ENCODE measurements at places on chromosomes 1 and 21.

GRCh38 chr21:34817821-34818661 lies 149.2 kb downstream of the CLIC6 start:
- no peak for DNase-seq

GRCh38 chr1:173445164-173445563 lies 32.0 kb upstream of the PRDX6 start:
- DNase-seq, result no peak

- DNase-seq, result no peak
These were observed 3.6 kb downstream of the ADPRS start for GRCh38 chr1:36092166-36092797.

DNA sequence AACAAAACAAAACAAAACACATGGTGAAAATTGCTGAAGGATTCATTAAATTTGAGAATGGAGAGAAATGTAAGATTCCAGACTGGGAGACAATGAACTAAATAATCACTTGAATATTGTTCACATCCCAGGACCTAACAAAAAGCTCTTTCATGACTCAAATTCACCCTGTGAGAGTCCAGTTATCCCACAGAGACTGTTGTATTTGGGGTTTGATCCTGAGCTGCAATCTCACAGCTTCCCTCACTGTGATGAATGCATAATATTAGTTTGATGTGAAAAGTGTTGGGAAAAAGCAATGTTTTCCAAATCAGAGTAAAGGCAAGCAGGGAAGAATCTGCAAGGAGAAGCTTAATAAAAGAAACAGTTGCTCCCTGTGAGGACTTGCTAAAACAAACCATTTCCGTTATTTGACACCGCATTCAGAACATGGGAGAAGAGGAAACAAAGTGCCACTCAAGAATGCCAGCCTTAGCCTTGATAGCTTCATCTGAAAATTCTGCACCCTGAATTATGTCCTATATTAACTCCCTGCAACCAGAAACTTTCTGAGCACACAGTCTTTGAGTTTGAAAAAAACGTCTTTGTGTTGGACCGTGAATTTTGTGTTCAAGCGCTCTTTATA lies 208.8 kb downstream of the DAB1 start:
- no peak for DNase-seq

- no peak for DNase-seq
These were observed 197.4 kb upstream of the GALNT2 start for GRCh38 chr1:229869687-229870086.

GRCh38 chr1:183082650-183083049 lies 59.4 kb downstream of the LAMC1 start:
- no peak for DNase-seq

GRCh38 chr1:224328644-224329043 lies 1.3 kb downstream of the NVL start:
- DNase-seq, result no peak

DNA sequence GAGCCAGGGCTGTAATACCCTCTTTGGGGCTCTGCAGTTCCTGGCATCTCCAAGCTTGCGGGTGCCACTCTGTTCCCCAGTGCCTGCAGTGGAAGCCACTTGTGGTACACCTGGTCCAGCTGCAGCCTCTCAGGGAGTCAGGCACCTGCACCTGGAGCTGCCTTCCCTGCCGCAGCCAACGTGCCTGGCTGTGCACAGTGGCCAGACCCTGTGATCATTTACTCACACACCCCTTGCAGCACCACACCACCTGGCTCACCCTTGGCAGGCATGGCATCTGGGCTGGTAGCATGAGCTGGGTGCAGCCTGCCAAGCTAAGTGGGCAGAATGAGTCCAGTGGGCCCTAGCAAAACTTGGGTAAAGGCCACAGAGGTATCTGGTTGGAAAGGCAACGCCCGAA lies 51.1 kb upstream of the NTPCR start:
- no peak for DNase-seq

DNA sequence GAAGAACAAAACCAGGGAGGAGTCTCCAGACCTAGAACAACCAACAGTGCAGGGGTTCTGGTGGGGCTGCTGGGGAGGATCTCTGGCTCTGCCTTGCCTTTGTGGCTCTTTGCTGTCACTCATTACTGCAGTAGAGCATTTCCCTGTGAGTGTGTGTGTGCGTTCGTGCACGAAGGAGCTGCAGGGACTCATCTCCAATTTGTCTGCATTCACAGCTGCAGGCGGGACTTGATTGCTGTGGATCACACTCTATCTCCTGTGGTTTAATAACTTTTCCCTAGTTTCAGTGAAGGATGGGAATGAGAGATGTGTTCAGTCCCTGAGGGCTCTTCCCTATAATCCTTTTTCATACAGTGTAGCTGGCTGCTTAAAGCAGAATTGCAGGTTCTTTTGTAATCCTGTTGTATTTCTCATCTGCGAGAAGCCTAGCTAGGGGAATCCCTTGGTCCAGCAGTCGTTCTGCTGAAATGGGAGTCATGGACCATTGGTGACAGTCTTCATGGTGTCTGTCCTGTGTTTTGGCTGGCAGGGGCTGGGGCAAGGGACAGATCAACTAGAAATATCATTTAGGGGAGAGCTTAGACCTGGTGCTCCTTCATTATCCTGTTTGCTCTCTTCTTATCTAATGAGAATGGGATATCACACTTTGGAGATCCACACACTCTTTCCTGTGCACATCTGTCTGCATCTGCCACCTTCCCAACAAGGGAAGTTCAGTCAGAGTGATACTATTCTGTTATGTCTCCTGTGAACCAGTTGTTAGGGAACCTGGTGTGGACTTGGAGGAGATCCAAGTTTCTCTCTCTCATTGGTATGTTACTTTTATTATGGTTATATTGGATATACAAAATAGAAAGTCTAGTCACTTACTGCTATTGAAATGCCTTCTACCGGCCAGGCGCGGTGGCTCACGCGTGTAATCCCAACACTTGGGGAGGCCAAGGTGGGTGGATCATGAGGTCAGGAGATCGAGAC lies 3.0 kb downstream of the PCP4L1 start:
- DNase-seq, result no peak

- DNase-seq, result no peak
These were observed 8.7 kb upstream of the SLC25A24 start for GRCh38 chr1:108208724-108209446.

DNA sequence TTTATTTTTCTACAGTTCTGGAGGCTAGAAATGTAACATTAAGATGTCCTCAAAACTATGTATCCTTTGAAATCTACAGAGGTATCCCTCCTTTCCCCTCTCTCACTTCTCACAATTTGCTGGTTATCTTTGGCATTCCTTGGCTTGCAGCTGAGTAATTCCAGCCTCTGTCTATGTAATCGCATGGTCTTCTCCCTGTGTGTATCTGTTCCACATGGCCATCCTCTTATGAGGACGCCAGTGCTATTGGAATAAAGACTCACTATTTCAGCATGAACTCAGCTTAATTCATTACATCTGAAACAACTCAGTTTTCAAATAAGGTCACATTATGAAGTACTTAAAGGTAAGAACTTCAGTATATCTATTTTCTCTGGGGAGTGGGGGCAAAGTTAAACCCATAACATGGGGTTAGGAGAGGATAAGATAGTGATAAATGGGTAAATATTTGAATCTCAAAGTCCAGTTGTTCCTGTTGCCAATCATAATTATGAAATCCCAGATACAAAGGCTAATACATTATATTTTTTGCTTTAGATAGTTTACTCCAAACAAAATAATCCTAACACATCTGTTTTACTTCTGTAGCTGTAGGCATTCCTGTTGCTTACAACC lies 1290.8 kb downstream of the NCAM2 start:
- no peak for DNase-seq

DNA sequence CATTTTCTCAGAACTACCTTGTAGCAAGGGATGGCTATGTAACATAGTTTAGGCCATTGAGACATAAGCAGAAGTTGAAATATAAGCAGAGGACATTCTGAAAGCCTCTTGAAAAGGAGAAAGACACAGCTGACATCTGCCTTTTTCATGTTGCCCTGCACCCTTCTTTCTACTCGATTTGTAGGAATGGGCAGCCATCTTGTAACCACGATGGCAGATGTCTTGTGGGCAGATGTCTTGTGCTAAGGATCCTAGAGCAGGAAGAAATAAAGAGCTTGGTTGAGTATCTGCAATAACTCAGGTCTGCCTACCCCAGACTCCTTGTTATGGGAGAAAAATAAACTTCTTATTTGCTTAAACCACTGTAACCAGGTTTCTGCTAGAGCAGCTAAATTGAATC lies 351.0 kb downstream of the PDE4B start:
- no peak for DNase-seq

GRCh38 chr1:68907491-68907890 lies 410.6 kb upstream of the DEPDC1 start:
- no peak for DNase-seq

DNA sequence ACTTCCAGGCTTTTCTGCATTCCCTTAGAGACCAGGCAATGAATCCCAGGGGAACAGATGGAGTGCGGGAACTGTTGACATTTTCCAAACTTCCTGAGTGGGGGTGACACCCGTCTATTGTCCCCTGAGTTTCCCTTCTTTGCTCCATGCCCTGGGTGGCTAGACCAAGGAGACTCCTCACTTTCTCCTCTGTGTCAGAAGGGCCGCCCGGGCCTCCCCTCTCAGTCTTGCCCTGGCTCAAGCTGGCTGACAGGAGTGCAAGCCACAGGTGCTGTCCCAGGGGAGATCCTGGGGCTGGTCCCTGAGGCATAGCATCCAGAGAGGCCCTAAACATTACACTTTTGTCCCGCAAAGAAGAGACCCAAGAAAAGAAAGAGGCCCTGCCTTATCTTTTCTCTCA lies 62.8 kb downstream of the DDX20 start:
- DNase-seq, result no peak

- no peak for DNase-seq
These were observed 36.8 kb upstream of the TENT5C start for GRCh38 chr1:117568999-117569398.

- no peak for DNase-seq
These were observed 39.4 kb upstream of the NGF start for GRCh38 chr1:115377411-115377810.

- no peak for DNase-seq
These were observed 127.8 kb downstream of the MACF1 start for GRCh38 chr1:39332291-39332690.

DNA sequence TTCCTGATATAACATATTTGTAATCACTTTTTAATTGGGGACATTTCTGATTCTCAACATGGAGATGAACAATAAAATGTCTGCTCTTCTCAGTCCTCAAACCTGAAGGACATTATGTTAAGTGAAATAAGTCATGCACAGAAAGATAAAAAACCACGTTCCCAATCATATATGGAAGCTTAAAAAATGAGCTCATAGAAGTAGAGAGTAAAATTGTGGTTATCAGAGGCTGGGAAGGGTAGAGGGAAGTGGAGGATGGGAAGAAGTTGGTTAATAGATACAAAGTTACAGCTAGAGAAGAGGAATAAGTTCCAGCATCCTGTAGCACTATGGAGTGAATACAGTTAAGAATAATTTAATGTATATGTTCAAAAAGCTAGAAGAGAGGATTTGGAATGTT lies 1.5 kb upstream of the CD48 start:
- DNase-seq, result no peak

GRCh38 chr1:210081494-210081893 lies 143.5 kb downstream of the SYT14 start:
- DNase-seq, result no peak

DNA sequence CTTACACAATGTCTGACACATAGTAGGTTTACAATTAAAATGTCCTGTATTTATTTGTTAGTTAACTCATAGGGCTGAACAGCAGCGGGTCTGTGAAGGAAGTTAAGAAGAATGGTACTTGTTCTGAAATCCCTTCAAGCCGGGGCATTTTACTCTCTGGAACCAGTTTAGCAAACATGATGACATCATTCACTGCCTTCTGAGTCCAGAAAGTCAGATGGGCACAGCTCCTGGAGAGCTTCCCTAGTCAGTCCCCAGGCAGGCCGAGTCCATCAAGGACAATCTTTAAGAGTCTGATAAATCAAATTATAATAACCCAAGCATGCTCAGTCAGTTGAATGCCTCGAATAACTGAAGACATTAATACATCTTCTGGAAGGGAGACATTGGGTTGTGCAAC lies 125.4 kb upstream of the DAB1 start:
- no peak for DNase-seq

GRCh38 chr1:79551321-79551720 lies 544.8 kb upstream of the ADGRL4 start:
- DNase-seq, result no peak

Measured in stimulated activated CD4-positive, alpha-beta T cell treated with anti-CD3 and anti-CD28 coated beads, Interleukin-1b, Interleukin-23, amount 100 ng/mL, for 48 hours (primary cell).